Right lung (tissue), 10 donors: ENCODE measurements at places on chromosomes 3 and 15. TPM values are rescaled to one million over a fixed set of nuclear protein-coding genes. Genes with fewer than 3 reads are reported as not detected.

Gene FGD5
- 34.0 TPM for polyA plus RNA-seq

Gene LSAMP
- polyA plus RNA-seq, result 10.8 TPM

Gene CTXN2
- polyA plus RNA-seq, result not detected

Gene PRICKLE2
- 31.6 TPM for polyA plus RNA-seq

Gene CD276
- polyA plus RNA-seq, result 150 TPM

Gene GATM
- 20.5 TPM for polyA plus RNA-seq

Gene NPAP1
- polyA plus RNA-seq, result 0.94 TPM

Gene FAM107A
- 1.4 TPM for polyA plus RNA-seq

Gene CD200
- 60.2 TPM for polyA plus RNA-seq

Gene LRRC2
- 0.60 TPM for polyA plus RNA-seq

Gene LEKR1
- polyA plus RNA-seq, result 3.0 TPM

Gene GPR62
- polyA plus RNA-seq, result 0.38 TPM

Gene SLC28A2
- 0.33 TPM for polyA plus RNA-seq

Gene IQGAP1
- 200 TPM for polyA plus RNA-seq
